NCI-H187 treated with DMSO at 0.1 percent for 48 hours (cell line): ENCODE measurements at places on chromosomes 11 and 22.

DNA sequence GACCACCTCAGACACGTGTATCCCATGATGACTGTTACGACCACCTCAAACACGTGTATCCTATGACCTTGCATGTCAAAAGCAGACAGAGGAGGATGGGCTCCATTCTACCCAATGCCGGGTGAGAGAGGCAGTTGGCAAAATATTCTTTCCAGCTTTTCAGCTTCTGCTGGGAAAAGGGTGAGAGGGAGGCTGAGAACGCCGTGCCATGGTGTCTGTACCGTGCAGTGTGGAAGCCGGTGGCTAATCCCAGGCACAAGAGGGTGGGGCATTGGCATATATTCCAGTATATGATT is 1478.4 kb downstream of the TBC1D22A start:
- DNase-seq, result no peak

- no peak for DNase-seq
Observed at GRCh38 chr11:67253872-67254624, 12.2 kb upstream of the GRK2 start.

- no peak for DNase-seq
Observed at GRCh38 chr11:125165111-125165842, 726 bp downstream of the PKNOX2 start.

DNA sequence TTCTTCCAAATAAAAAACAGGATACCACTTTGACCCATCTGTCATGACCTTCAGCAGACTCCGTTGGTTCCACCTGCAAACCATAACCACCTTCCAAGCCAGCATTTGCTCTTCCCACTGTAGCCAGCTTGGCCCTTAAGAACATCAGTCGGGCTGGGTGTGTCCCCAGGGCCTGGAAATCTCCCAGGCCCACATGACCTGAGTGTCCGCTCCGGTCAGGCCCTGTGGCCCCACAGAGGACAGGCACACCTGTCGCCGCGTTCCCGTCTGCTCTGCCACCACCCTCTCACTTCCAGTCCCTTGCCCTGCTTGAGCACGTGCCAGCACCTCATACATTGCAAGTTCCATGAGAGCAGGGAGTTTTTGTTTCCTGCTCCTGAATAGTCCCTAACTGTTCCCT is 65.7 kb upstream of the PITPNB start:
- DNase-seq, result no peak

DNA sequence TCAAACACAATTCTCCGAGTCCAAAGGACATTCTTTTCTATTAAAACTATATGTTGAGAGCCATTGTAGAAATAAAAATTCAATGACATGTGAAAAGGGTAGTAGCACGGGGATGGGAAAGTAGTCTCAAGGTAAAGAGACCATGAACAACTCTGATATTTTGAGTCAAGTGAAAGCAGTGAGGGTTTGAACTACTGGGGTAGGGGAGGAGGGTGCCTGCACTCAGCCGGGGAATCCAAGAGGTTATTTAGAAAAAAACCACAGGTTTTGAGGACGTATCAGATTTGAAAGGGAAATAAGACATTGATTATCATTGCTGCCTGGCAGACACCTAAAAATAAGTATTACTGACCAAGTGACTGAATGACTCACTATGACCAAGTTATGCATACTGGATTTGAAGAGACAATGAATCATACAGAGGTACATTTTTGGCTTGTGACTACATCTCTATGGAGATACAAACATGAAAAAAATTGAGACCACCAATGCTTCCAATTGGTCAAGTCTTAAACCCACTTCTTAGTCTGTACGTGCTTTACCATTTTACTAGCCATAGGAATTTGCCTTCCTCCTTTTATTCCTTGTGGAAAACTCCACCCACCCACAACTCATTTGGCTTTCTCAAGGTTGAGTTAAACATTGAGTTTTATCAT is 2.2 kb upstream of the OR52H1 start:
- DNase-seq, result no peak

GRCh38 chr11:1005928-1006327 is 30.6 kb downstream of the MUC6 start:
- no peak for DNase-seq

DNA sequence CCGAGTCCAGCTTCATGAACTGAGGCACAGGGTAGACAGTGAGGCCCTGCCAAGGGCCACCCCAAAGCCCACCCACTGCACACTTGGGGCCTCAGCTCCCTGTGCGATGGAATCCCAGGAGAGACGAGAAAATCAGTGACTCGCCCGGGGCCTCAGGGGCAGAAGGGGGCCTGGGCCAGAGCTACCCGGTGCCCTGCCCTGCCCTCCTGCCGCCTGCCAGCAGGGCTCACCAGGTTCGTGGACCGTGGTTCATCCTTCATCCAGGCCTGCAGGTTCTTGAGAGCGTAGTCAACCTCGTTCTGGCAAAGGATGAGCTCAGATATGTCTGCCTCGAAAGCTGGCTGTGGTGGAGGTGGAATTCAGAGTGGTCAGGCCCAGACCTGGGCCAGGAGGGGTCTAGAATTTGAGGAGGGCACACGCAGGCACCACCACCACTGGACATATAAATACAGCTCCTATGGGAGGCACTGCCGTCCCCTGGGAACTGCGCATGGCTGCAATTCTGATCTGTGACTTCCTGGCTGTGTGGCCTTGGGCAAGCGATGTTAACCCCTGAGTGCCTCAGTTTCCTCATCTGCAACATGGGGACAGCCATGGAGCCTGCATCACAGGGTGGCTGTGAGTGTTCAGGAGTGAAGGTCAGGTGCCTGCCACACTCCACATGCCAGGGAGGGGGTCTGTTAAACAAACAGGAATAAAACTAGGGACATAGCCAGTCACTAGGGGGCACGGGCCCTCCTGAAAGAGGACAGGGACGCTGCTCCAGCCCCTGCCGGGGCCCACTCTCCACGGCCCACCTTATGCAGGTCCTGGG is 7.5 kb downstream of the ALDH3B2 start:
- DNase-seq, result no peak

DNA sequence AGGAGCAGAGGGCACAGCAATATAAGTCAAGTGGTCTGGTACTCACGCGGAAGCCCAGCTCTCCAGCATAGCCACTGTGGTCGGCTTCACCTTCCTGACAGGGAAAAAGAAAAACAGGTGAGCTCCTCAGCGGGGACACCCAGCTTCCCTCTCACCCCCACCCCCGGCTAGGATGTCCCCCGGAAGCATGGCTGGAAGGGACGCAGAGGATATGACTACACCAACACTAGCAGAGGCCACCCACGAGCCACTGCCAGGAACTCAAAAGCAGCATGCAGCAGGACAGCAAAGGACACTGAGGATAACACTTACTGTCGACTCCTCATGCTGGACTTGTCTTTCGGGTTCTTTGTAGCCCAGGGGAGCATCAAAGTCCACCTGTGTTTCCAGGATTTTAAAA is 9.0 kb upstream of the C22orf39 start:
- no peak for DNase-seq

DNA sequence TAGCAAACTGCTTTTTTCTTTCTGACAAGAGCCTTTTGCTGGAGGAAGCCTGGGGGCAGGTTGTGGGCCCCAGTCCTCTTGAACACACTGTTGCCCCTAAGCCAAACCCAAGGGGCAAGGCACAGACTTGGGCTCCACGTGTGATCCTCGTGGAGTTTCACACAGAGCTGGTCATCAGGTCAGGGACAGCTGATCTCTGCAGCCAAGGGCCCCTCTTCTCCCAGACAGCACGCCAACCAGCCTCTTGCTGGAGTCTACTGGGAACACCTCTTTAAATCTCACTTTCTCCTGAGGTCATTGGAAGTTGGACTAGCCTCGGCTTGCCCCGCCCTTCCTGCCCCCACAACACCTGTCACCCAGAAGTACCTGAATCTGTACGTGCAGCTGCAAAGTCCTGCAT is 39.8 kb downstream of the C11orf58 start:
- no peak for DNase-seq

DNA sequence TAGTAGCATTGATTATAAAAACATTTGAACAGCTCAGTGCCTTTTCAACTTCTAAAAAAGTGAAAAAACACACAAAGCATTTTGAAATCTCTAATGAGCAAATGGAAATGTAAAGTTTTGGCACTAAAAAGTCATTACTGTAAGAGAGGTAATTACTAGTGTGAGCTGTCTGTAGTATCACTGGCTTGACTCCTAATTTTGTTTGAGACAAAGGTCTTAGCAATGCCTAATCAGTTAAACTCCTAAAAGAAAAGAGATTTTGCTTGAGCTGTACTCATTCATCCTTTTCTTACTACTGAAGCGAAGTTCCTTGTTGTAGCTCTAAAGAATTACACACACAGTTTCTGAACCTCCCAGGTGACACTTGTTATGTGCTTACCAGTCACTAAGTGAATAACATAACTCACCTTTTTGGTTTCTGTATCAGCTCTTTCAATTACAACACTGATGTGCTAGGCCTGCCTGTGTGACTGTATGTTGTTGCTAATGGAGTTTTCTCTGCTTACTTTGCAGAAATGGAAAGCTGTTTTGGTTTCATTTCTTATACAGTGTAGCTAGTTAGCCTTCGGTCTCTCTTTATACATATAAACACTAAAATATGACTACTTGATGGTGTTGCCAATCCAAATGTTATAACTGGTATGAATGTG is 924.4 kb upstream of the TENM4 start:
- DNase-seq, result no peak

DNA sequence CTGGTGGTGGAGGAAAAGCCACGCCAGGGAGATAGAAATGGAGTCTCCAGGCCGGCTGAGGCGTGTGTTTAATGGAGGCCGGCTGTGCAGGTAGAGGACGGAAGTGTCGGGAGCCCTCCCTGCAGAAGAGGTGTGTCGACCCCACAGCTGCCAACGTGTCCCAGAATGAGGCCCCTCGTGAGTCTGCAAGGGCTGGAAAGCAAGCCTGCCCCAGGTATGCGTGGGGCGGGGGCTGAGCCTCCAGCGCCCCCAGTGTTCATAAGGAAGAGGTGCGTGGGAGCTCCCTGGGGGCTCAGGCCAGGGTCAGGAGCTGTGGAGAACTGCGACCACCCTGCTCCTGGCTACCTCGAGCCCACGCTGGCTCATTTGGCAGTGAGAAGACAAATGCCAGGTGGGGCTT is 38.0 kb upstream of the JAM3 start:
- no peak for DNase-seq

DNA sequence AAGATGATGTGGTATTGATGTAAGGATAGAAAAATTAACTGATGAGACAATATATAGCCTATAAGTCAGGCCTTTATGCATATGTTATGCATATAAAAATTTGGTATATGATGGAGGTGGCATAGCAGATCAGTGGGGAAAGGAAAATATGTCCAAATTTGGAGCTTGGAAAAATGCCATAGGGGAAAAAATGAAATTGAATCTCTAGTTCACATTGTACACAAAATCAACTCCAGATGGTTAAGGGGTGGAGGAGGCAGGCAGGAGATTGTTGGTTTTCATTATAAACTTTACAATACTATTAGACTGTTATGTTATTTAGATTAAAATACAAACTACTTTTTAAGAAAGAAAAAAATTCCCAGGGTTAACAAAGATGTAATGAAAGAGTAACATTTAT is 15.1 kb upstream of the CD3E start:
- DNase-seq, result no peak

DNA sequence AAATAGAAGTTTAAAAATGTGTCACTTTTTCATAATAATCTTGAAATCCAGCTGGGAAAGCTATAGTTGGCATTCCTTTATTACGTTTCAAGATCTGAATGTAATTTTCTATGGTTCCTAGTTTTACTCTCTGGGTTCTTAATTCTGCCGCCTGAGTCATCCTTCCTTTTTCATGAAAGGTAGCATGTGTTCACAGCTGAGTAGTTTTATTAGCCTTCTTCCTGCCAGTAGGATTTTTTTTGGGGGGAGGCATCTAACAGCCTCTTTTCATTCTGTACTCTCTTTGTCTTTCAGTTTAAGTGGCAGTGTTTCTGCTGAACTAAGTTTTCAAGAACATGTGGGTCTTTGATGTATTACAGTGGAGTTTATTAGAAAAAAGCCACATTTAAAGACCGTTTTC is 36.5 kb downstream of the OR2AG2 start:
- DNase-seq, result no peak

DNA sequence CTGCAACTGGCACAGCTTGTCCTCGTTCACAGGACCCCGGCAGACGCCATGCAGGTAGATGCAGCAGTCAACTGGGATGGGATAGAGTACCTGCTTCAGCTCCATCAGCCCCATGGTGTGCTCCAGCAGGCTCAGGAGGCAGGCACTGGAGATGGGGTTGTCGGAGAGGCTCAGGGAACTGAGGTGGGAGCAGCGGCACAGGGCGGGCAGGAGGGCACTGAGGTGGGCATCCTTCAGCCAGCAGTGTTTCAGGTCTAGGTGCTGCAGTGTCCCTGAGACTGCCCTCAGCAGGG is 8.7 kb upstream of the TOP3B start:
- no peak for DNase-seq

- no peak for DNase-seq
Observed at GRCh38 chr22:24809331-24809730, 3.3 kb downstream of the SGSM1 start.

GRCh38 chr22:42644422-42645340 is 4.3 kb upstream of the ATP5MGL start:
- no peak for DNase-seq

DNA sequence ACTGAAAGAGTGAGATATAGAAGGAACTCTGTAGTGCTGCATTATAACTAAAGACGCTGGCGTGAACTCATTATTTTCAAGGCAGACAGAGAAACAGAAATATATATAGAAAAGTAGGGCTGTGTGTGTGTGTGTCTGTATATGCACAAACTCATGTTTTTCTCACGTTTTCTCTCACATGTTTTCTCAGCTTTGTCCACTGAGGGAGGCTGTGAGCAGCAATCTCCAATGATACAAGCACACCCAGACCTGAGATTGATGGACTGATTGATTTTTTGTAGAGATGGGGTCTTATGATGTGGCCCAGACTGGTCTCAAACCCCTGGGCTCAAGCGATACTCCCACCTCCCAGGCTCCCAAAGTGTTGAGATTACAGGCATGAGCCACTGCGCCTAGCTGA is 122.5 kb downstream of the SERGEF start:
- DNase-seq, result no peak
